Aorta (tissue), 5 donors: ENCODE measurements at places on chromosomes 5 and 9. TPM values are rescaled to one million over a fixed set of nuclear protein-coding genes. Genes with fewer than 3 reads are reported as not detected.

- no peak for DNase-seq
- no peaks in the 10 kb centered on the region for H3K36me3 ChIP-seq
- no peaks in the 10 kb centered on the region for H3K27me3 ChIP-seq
- H3K4me1 ChIP-seq = no peaks in the 10 kb centered on the region
- no peak overlapping the region for H3K27ac ChIP-seq
Observed at GRCh38 chr9:131018621-131019020, 9.6 kb downstream of the LAMC3 start.

- no peak for DNase-seq
- H3K27me3 ChIP-seq = no peaks in the 10 kb centered on the region
Observed at GRCh38 chr5:67201897-67202549, 5.4 kb upstream of the CD180 start.

GRCh38 chr9:111076519-111076918 is 38.2 kb upstream of the LPAR1 start:
- H3K27ac ChIP-seq = no peak overlapping the region
- no peaks in the 10 kb centered on the region for H3K36me3 ChIP-seq
- H3K4me3 ChIP-seq = no peak overlapping the region
- DNase-seq = no peak
- no peaks in the 10 kb centered on the region for H3K27me3 ChIP-seq

- no peak overlapping the region for H3K27ac ChIP-seq
- no peak for DNase-seq
- H3K36me3 ChIP-seq = no peaks in the 10 kb centered on the region
- H3K4me1 ChIP-seq = no peaks in the 10 kb centered on the region
- H3K4me3 ChIP-seq = no peak overlapping the region
Observed at GRCh38 chr9:4894076-4894475, 91.0 kb upstream of the JAK2 start.

DNA sequence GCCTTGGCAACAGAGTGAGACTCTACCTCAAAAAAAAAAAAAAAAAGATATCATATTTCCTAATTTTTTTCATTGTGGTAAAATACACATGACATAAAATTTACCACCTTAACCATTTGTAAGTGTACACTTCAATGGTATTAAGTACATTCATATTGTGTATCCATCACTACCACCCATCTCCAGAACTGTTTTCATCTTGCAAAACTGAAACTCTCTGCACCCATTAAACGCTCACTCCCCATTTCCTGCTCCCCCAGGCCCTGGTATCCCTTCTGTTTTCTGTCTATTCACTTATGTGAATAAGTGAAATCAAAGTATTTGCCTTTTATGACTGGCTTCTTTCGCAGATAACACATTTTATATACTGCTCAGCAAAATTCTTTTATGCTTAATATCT is 12.8 kb downstream of the LRRC8A start:
- peaks cover 4% of the 10 kb centered on the region for H3K36me3 ChIP-seq
- H3K4me3 ChIP-seq = no peak overlapping the region
- no peaks in the 10 kb centered on the region for H3K27me3 ChIP-seq
- H3K4me1 ChIP-seq = no peaks in the 10 kb centered on the region

DNA sequence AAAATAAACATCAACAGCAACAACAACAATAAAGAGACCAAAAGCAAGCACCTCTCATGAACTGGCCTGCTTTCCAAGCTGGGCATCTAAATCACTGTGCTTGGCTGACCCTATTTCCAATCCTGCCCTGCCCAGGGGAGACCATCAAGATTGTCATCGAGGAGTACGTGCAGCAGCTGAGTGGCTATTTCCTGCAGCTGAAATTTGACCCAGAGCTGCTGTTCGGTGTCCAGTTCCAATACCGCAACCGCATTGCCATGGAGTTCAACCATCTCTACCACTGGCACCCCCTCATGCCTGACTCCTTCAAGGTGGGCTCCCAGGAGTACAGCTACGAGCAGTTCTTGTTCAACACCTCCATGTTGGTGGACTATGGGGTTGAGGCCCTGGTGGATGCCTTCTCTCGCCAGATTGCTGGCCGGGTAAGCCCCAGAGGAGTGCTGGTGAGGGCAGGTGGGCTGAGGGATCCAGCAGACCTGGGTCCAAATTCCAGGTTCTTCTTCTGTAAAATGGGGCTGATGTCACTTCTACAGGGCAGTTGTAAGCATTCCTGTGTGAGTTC is 15.6 kb downstream of the PTGS1 start:
- no peaks in the 10 kb centered on the region for H3K27me3 ChIP-seq
- H3K4me3 ChIP-seq = no peak overlapping the region
- H3K27ac ChIP-seq = no peak overlapping the region
- H3K4me1 ChIP-seq = no peaks in the 10 kb centered on the region
- no peak for DNase-seq

- no peak overlapping the region for H3K4me3 ChIP-seq
- no peaks in the 10 kb centered on the region for H3K36me3 ChIP-seq
- no peak for DNase-seq
- no peaks in the 10 kb centered on the region for H3K4me1 ChIP-seq
Observed at GRCh38 chr5:31161781-31162181, 31.7 kb upstream of the CDH6 start.

GRCh38 chr9:4689687-4690104 is 10.3 kb downstream of the CDC37L1 start:
- no peak overlapping the region for H3K4me3 ChIP-seq
- H3K27me3 ChIP-seq = no peaks in the 10 kb centered on the region
- peaks cover 5% of the 10 kb centered on the region for H3K4me1 ChIP-seq
- H3K36me3 ChIP-seq = no peaks in the 10 kb centered on the region
- no peak for DNase-seq

DNA sequence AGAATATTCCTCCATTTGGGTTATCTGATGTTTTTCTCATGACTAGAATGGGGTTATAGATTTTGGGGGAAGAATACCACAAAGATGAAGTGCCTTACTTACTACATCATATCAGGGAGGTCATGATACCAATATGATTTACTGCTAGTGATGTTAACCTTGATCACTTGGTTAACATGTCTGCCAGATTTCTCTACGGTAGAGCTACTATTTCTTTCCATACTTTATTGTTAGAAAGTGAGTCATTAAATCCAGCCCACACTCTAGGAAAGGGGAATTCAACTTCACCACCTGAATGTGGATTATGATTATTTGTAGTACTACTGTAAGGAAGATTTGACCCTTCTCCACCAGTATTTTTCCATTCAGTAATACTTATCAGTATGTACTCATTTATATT is 64.7 kb downstream of the UBE2R2 start:
- no peak for DNase-seq
- no peak overlapping the region for H3K27ac ChIP-seq
- no peak overlapping the region for H3K4me3 ChIP-seq
- no peaks in the 10 kb centered on the region for H3K36me3 ChIP-seq
- peaks cover 5% of the 10 kb centered on the region for H3K4me1 ChIP-seq

- H3K27me3 ChIP-seq = no peaks in the 10 kb centered on the region
- no peaks in the 10 kb centered on the region for H3K4me1 ChIP-seq
- peaks cover 5% of the 10 kb centered on the region for H3K36me3 ChIP-seq
- no peak overlapping the region for H3K4me3 ChIP-seq
Observed at GRCh38 chr5:14385019-14385418, 196.6 kb upstream of the OTULINL start.

DNA sequence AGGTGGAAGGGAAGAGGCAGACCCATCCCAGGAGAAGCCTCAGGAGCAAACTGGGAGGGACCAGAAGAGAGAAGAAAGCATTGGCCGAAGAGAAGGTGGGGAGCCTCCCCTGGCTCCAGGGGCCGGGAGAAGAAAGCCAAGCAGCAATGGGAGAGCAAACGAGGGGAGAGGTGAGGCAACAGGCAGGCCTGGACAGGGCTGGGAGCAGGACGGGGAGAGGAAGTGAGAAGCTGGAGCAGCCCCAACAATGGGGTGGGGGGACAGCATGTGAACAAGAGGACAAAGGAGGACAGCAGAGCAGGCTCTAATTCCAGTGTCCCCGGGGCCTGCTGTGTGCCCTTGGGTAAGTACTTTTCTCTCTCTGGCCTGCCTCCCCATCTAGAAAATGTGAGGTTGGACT is 115.3 kb downstream of the PSD2 start:
- H3K27me3 ChIP-seq = no peaks in the 10 kb centered on the region
- no peak overlapping the region for H3K27ac ChIP-seq
- H3K4me1 ChIP-seq = no peaks in the 10 kb centered on the region
- no peaks in the 10 kb centered on the region for H3K36me3 ChIP-seq
- H3K4me3 ChIP-seq = no peak overlapping the region

DNA sequence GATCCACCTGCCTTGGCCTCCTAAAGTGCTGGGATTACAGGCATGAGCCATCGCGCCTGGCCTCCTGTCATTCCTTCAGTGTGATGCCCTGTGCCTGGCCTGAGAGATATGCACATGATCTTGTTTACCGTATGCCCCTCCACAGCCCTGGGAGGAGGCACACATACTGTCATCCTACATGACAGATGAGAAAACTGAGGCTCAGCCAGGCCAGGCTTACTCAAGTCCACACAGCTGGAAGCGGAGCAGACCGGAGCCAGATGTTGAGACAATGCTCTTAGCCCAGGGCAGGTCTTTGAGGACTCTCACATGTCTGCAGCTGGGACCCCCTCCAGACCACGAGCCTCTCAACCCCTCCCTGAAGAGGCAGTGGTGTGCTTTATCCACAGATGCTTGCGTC is 38.7 kb upstream of the SH3PXD2B start:
- H3K27me3 ChIP-seq = no peaks in the 10 kb centered on the region
- DNase-seq = no peak
- H3K36me3 ChIP-seq = no peaks in the 10 kb centered on the region
- no peak overlapping the region for H3K4me3 ChIP-seq
- H3K4me1 ChIP-seq = no peaks in the 10 kb centered on the region
- H3K27ac ChIP-seq = no peak overlapping the region

DNA sequence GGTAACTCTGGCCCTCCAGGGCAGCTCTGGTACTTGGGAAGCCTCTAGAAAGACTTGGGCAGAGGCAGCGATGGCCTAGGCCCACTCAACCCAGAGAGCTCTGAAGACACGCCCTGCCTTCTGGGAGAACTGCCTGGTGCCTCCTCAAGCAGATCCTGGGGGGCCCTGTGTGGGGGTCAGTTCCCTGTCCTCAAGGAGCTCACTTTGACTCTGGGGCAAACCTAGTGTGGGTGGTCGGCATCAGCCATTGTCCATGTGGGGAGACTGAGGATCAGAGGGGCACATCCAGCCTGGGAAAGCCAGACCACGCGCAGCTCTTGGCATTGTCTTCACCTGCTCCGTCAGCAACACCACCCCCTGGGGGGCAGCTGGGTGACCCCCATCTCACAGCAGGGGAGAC is 28.0 kb downstream of the ABO start:
- H3K27ac ChIP-seq = no peak overlapping the region
- H3K4me3 ChIP-seq = no peak overlapping the region
- no peak for DNase-seq
- H3K4me1 ChIP-seq = no peaks in the 10 kb centered on the region
- H3K27me3 ChIP-seq = no peaks in the 10 kb centered on the region
- no peaks in the 10 kb centered on the region for H3K36me3 ChIP-seq

GRCh38 chr5:171481571-171482433 is 62.4 kb downstream of the FGF18 start:
- H3K27me3 ChIP-seq = no peaks in the 10 kb centered on the region
- H3K36me3 ChIP-seq = no peaks in the 10 kb centered on the region
- H3K4me3 ChIP-seq = no peak overlapping the region
- no peak overlapping the region for H3K27ac ChIP-seq
- DNase-seq = peak; percentile 50

- H3K27me3 ChIP-seq = no peaks in the 10 kb centered on the region
- no peak overlapping the region for H3K4me3 ChIP-seq
- no peak overlapping the region for H3K27ac ChIP-seq
- no peaks in the 10 kb centered on the region for H3K4me1 ChIP-seq
- no peak for DNase-seq
- no peaks in the 10 kb centered on the region for H3K36me3 ChIP-seq
Observed at GRCh38 chr5:1995491-1995890, 112.8 kb upstream of the IRX4 start.

GRCh38 chr9:105697871-105698270 is 3.5 kb downstream of the TMEM38B start:
- no peaks in the 10 kb centered on the region for H3K4me1 ChIP-seq
- H3K27ac ChIP-seq = no peak overlapping the region
- H3K4me3 ChIP-seq = no peak overlapping the region
- no peaks in the 10 kb centered on the region for H3K27me3 ChIP-seq
- no peaks in the 10 kb centered on the region for H3K36me3 ChIP-seq

DNA sequence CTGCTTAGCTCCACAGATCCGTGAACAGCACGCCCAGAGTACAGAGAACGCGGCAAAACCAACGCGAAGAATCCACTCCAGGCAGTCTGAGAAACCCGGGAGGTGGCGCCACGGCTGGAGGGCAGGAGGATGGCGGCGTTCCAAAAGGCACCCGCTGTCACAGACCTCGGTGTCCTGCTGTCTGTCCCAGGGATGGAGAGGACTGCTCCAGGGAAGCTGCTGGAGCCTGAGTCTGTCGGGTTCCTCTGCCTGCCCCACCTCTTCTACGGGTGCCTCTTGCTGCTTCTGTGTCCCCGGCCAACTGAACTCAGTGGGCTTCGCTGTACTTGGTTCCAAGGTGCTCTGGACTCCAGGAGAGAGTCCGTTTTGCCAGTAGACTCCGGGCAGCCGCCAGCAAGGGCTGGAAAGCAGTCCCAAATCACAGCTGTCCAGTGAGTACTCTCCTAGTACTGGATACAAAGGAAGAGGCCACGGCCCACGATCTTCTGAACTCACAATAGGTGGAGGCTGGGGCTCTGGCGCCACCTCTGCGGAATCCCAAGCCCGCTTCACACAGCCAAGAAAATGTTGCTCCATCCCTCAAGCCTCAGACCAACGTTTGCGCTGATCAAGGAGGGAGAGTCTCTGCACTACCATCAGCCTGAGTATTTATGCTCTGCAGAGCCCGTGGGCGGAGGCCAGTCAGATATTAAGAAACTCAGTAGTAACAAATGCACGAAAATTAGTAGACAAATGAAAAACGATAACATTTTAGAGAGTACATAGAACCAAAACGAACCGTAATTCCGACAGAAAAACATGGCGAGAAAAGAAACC is 440 bp downstream of the ANXA2R start:
- no peaks in the 10 kb centered on the region for H3K4me1 ChIP-seq
- H3K36me3 ChIP-seq = no peaks in the 10 kb centered on the region
- peak overlapping the region; percentile 6 for H3K4me3 ChIP-seq
- H3K27ac ChIP-seq = peak overlapping the region; percentile 7
- peak; percentile 87 for DNase-seq

GRCh38 chr9:17611342-17611741 is 32.5 kb downstream of the SH3GL2 start:
- no peaks in the 10 kb centered on the region for H3K36me3 ChIP-seq
- no peak for DNase-seq
- H3K27me3 ChIP-seq = no peaks in the 10 kb centered on the region
- no peak overlapping the region for H3K27ac ChIP-seq

- H3K4me1 ChIP-seq = no peaks in the 10 kb centered on the region
- H3K36me3 ChIP-seq = no peaks in the 10 kb centered on the region
- H3K27ac ChIP-seq = no peak overlapping the region
- H3K27me3 ChIP-seq = no peaks in the 10 kb centered on the region
- DNase-seq = peak; percentile 69
Observed at GRCh38 chr5:95846554-95847260, 24.2 kb upstream of the GLRX start.

GRCh38 chr5:61575103-61575502 is 243.0 kb downstream of the ZSWIM6 start:
- H3K4me3 ChIP-seq = no peak overlapping the region
- no peaks in the 10 kb centered on the region for H3K27me3 ChIP-seq
- no peaks in the 10 kb centered on the region for H3K4me1 ChIP-seq
- H3K36me3 ChIP-seq = no peaks in the 10 kb centered on the region
- H3K27ac ChIP-seq = no peak overlapping the region

GRCh38 chr9:89916001-89916597 is 311.3 kb downstream of the GADD45G start:
- no peaks in the 10 kb centered on the region for H3K36me3 ChIP-seq
- H3K27ac ChIP-seq = no peak overlapping the region
- H3K4me3 ChIP-seq = no peak overlapping the region
- H3K27me3 ChIP-seq = no peaks in the 10 kb centered on the region
- no peaks in the 10 kb centered on the region for H3K4me1 ChIP-seq

The MAMDC2 gene
- 5.9 TPM for total RNA-seq

The WNK2 gene
- total RNA-seq = 3.7 TPM

The AJM1 gene
- total RNA-seq = 6.2 TPM
